ENCODE measurements at places on chromosomes 2 and 18.

GRCh38 chr18:22448238-22448637 lies 30.5 kb upstream of the CTAGE1 start:
- no peak for ATAC-seq

- ATAC-seq = no peak
Observed at GRCh38 chr2:84217456-84217855, 241.6 kb downstream of the SUCLG1 start.

DNA sequence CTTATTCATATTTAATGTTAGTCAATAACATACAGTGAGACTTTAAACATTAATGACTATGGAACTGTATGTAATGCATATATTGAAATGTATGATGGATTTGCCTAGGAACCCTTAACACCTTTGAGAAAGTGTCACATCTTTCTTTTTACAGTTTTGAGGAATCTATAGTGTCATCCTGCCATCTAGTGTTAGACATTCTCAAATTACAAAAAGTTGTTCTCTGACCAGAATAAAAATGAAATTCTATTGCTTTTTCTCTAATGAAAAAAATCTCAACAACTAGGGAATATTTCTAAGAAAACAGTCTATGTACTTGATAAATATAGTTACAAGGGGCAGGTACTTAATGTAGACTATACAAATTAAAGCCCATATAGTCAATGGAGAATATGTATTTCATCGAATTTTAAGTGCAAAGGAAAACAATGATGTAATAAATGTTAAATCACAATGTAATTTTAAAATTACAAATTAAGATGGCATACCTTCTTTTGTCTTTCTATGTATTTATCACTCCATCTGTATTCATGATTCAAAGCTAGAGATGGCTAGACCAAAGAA lies 5.1 kb upstream of the CALCRL start:
- no peak for ATAC-seq

DNA sequence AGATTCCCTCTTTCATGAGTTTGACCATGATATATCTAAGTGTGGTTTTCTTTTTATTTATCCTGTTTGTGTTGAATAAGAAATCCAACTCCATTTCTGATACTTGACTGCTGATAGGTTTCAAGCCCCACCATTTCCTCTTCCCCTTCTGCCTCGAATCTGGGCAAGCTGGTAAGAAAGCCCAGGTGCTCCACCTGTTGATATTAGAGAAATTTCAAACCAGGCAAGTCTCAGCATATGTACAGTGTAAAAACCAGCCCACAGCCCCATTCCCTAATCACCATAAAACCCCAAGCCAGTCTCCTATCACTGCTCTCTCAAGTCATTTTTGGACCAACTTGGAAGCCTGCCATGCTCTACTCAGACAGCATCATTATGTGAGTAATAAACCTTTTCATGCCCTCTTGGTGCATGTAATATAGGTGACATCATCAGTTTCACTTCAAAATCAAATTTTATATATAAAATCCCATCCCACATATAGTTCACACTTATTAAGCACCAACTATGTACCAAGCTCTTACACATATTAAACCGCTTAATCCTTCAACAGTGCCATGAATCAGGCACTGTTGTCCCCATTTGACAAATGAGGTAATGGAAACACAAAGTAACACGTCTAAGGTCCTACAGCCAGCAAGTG lies 46.6 kb downstream of the SMAD2 start:
- ATAC-seq = no peak

DNA sequence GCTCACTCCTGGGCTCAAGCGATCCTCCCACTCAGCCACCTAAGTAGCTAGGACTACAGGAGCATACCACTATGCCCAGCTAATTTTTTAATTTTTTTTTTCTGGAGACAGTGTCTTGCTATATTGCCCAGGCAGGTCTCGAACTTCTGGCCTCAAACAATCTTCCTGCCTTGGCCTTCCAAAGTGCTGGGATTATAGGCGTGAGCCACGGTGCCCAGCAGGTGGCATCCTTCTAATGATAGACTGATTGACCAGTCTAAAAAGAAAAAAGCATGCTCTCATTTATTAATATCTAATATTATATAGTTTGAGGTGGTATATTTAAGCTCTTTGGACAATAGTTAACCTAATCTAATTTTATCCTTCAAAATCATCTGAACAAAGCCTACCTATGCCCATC lies 198.6 kb downstream of the CAMKMT start:
- peak; percentile 58 for ATAC-seq

GRCh38 chr2:11370377-11371091 lies 26.1 kb upstream of the ROCK2 start:
- no peak for ATAC-seq

DNA sequence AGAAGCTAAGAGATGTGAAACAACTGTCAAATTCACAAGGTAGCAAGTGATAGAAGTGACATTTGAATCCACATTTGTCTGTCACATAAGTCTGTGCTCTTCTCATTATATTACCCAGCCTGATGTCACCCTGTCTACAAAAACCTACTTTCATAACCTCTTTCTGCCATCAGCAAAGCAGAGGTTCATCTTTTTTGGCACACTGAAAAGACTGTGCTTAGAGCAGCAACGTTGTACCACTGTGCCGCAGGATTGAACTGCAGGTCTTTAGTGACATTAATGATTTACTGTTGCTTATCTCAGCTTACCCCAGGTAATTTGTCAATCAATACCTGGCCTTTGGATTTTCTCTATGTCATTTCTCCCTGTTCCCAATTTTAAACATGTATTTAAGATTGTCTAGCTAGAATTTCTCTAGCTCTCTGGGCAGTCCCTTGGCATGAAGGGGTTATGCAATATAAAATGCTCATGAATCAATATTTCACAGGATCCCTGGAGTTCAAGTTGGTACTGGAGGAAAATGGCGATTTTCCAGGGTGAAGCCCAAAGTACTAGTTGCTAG lies 31.4 kb upstream of the TDRD15 start:
- no peak for ATAC-seq

DNA sequence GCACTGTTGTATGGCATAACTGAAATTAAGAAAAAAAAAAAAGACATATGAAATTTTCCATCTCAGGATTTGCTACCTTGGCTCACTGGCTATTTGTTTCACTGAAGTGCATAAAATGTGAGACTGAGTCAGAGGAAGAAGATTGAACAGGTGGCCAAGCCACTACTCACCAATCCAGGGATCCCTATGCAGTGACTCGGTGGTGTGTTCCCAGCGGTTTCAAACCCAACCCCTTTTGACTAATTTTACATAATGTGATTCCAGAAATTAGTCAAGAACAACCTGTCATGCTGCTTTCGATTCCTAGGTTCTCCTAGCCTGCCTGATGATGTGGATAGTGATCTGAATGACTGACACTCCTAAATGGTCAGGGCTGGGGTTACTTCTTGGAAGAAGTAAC lies 77.3 kb downstream of the KLHL14 start:
- ATAC-seq = no peak

DNA sequence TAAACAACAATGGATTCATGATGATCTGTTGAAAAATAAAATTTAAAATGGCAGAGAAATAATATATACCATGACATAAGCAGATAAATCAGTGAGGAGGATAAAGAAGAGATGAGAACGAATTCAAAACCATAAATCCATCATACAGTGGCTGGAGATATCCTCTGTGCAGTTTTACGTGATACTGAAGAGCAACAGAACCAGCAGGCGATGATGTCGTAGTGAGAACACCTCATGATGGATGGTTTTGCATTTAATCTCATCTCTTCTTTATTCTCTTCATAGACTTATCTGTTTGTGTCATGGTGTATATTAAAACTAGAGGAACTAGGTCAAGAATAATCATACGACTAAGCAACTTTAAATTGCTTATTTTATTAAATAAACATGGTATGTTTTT lies 56.3 kb downstream of the TNFRSF11A start:
- ATAC-seq = no peak

GRCh38 chr2:194104687-194105086 lies 1552.3 kb upstream of the SLC39A10 start:
- ATAC-seq = no peak

GRCh38 chr18:31101183-31102024 lies 817 bp downstream of the DSC2 start:
- no peak for ATAC-seq

- ATAC-seq = no peak
Observed at GRCh38 chr2:50181212-50181611, 850.7 kb downstream of the NRXN1 start.

DNA sequence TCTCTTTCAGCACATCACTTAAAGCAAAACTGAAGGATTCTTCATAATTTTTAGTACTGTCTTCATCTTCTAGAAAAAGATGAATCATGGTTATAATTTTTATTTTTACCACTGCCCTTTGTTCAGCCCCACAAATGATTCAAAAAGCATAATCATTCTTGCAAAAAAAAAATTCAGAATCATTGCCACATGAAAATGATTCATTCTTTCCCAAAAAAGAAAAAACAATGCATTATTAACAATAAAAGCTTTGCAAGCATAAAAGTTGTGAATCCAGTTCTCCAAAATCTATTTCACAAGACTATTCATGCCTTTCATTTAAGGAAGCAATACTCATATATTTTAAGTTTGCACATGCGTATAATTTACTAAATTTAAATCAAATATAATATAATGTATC lies 204.8 kb downstream of the RBM43 start:
- ATAC-seq = no peak

DNA sequence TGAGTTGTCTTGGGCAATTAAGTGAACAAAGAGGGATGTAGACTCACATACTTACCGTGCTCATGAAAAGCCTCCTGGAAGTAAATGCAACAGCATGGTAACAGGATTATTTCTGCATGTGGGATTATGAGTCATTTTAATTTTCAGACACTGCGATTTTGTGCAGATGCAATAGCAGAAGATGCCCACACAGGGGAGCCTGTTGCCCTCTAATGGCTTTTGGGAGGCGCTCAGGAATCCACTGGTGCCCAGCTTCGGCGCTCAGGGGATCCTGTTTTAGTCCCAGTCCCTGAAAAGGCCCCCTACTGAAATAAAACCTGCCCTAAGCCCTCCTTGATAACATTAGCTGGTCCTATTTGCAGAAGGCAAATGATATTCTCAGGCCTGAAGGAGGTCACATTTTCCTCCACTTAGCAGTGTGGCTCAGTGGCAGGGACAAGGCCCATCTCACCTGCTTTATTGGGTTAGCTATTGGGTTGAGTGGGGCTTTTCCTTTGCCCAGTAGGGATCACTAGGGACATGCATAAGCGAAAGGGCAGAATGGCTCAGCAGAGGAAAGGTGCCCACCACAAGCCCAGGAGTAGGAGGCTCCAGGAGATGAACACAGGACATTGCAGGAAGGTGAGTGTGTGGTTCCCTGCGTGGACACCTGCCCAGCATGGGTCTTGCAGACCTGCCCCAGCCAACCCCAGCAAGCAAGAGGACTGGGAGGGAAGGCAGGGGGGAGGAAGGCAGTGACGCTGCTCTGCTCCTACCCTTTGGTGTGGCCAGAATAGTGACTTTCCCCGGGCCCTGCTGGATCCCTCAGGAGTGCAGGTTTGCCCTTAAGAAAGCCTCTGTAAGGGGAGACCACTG lies 26.5 kb upstream of the KCNS3 start:
- ATAC-seq = peak; percentile 90

DNA sequence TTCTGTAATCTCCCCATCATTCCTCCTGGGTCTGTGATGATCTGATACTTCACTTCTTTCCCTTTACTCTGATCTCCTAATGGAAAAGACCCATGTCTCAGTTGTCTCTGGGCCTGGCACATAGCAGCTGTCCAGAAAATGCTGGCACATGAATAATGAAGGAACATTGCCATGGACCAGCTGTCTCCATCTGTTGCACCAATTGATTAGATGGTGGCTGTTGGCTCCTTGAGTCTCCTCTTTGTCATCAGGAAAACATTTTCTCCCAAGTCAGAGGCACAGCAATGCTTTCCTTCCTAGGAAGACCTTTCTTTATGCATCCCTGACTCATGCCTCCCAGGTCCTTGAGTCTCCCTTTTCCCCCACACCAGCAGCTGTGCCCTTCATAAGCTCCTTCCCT lies 286.2 kb upstream of the CXCR4 start:
- no peak for ATAC-seq

DNA sequence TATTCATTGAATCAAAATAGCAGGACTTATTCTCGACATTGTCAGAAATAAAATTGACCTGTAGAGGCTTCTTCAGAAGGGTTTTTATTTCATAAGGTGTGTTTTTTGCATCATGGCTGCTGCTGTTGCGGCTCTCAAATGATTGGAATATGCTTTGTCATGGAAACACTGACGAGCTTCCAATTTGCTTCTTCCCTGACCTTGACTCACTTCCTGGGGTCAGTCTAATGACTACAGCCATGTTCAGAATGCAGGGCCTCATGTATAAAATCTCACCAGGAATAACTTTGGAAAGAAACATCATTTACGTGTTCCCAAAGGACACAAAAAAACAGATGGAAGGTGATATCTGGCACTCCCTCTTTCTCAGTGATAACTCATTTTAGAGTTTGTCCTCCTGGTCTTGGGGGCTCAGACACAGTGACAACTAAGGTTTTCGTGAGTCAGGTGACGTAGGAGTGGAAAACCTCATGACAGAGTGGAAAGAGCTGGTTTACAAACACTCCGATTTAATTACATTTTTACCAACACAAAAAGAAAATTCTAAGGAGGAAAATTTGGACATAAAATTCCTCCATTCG lies 467.0 kb upstream of the RAB12 start:
- ATAC-seq = no peak

DNA sequence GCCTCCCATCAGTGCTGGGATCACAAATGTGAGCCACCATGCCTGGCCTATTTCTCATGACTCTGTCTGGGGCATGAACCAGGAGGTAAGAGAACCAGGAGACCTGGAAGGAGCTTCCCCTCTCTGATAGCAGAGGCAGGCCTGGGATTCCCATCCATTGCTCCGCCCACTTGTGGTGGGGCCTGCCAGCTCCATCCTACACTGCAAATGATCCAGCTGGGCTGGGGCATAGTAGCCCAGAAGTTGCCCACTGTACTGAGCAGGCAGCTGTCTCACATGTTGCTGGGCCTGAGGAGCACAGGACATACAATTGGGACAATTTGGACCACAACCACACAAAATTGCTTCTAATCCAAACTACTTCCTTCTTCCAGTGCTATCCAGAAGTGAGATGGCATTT lies 91.0 kb downstream of the MARCHF4 start:
- ATAC-seq = peak; percentile 18

DNA sequence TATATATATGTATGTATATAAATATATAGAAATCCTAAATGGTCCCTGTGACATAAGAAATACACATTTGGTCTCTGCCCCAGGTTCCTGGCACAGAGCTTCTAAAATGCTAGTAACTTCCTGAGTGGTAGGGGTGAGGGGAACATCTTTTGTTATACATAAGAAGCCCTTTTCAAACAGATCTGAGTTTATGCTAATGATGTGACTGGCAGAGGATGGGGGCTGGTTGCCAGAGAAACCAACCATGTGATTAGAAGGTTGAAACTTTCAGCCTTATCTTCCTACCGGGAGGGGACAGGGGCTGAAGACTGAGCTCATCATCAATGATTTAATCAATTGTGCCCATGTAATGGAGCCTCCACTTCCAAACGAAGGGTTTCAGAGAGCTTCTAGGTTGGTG lies 16.3 kb downstream of the MFSD2B start:
- ATAC-seq = no peak

DNA sequence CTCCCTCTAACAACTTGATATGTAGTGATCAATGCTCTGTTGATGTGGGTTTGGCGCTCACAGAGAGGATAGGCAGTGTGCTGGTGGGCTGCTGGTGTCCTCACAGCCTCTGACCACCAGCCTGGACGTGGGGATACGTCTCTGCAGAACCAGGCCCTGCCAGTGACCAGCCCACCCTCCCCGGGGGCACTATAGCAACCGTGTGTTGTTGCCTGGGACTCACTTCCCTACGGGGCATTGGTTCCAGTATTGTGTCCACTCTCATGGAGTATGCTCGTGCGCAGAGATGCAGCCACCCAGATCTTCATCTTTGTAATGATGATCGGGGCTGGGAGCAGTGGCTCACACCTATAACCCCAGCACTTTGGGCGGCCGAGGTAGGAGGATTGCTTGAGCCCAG lies 180.1 kb downstream of the LDLRAD4 start:
- no peak for ATAC-seq

Data from SK-N-SH treated with all-trans-retinoic acid at 6 μM for 48 hours (cell line).